Right renal cortex interstitium (tissue), 3 donors: ENCODE measurements at places on chromosomes 11 and 22. TPM values are rescaled to one million over a fixed set of nuclear protein-coding genes. Genes with fewer than 3 reads are reported as not detected.

Gene FOLR1
- 50.6 TPM for polyA plus RNA-seq

Gene UNC93B1
- 9.3 TPM for polyA plus RNA-seq

Gene INS
- polyA plus RNA-seq, result not detected

Gene CLTCL1
- 5.4 TPM for polyA plus RNA-seq

Gene PIWIL4
- polyA plus RNA-seq, result 2.7 TPM

Gene HEPHL1
- 0.14 TPM for polyA plus RNA-seq

Gene RIMBP3B
- not detected for polyA plus RNA-seq
